ENCODE measurements at places on chromosomes 1 and 21.

GRCh38 chr21:16588433-16588860 lies 858.7 kb downstream of the USP25 start:
- DNase-seq: no peak

GRCh38 chr1:28087614-28088167 lies 719 bp downstream of the EYA3 start:
- peak; percentile 50 for DNase-seq

GRCh38 chr1:57752843-57753242 lies 329.0 kb upstream of the DAB1 start:
- DNase-seq: no peak

GRCh38 chr1:160040476-160040875 lies 8.7 kb upstream of the PIGM start:
- DNase-seq: no peak

GRCh38 chr1:93681989-93682412 lies 364 bp upstream of the BCAR3 start:
- DNase-seq: no peak

- peak; percentile 98 for DNase-seq
Measured at GRCh38 chr21:42414928-42415769, 11.4 kb downstream of the UBASH3A start.

- peak; percentile 6 for DNase-seq
Measured at GRCh38 chr1:90850181-90850897, 133.2 kb upstream of the BARHL2 start.

GRCh38 chr21:46081022-46081861 lies 16.7 kb upstream of the COL6A2 start:
- DNase-seq: no peak

DNA sequence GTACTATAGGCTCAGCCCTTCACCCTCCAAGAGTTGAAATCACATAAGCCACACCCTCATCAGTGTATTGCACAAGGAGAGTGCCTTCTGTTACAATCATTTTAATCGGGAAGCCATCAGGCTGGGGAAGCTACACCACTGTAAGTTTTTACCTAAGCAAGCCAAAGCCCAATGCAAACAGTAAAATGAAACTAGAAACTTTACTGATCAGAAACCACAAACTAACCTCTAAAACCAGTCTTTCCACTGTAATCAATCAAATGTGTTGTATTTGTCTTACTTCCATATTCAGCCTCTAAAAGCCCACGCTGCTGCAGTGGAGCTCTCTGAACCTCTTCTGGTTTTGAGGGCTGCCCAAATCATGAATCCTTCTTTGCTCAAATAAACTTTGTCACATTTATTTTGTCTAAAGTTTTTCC lies 26.2 kb downstream of the CAPN8 start:
- peak; percentile 23 for DNase-seq

GRCh38 chr1:154856049-154856448 lies 14.0 kb downstream of the KCNN3 start:
- DNase-seq: no peak

DNA sequence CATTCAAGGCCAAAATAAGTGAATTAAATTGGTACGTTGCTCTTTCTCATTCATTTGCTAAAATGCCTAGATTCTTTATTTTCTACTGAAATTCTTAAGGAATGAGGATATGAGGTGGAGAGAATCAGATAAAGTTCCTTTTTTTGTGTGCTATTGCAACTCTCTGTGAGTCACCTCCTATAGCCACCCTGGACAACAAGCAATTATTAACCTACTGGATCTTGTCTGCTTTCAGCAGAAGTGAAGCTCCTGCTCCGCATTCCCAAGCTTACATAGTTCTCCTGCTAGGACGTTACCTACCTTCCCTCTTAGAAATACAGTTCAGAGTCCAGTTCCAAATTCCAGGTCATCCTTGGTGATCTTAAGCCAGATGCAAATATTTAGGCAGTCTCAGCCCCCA lies 4.8 kb upstream of the KCNJ6 start:
- DNase-seq: no peak

- no peak for DNase-seq
Measured at GRCh38 chr1:36582066-36582755, 99.5 kb upstream of the CSF3R start.

GRCh38 chr1:33007190-33008050 lies 29.3 kb downstream of the AK2 start:
- DNase-seq: no peak

GRCh38 chr1:21157054-21157453 lies 19.6 kb downstream of the EIF4G3 start:
- DNase-seq: no peak

GRCh38 chr1:35001743-35002142 lies 16.6 kb upstream of the TMEM35B start:
- DNase-seq: no peak

DNA sequence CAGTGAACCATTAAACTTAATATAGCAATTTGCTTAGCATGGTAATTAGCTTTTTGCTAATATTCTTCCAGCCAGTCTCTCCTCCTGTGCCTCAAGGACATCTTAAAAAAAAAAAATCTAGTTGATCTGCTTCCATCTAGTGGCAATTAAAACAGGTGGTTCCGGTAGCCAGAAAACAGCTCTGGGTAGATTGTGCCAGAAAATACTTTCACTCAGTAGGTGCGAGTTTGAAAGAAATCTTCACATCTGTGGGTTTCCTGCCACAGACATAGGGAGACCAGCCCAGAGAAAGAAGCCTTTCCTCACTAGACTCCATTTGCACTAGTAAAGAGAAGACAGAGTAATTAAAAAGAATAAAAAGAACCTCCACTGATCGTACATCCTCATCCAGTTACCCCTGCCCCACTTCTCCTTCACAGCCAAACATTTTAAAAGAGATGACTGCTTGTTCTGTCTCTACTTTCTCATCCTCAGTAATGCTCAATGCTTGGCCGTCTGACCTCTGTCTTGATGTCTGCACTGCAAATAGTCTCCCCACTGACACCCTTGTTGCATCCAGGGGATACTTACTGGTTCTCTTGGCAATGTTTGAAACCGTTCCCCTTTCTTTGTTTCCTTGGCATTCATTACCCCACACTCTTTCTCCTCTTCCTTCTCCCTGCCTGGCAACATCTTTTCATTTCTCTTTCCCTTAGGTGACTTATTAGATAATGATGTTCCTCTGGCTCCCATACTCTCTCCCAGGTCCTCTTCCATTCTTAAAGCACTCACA lies 16.9 kb downstream of the SELL start:
- no peak for DNase-seq

- DNase-seq: no peak
Measured at GRCh38 chr1:168468042-168468809, 75.6 kb downstream of the XCL2 start.

GRCh38 chr1:72283307-72284083 lies 1.2 kb upstream of the NEGR1 start:
- DNase-seq: peak; percentile 23

DNA sequence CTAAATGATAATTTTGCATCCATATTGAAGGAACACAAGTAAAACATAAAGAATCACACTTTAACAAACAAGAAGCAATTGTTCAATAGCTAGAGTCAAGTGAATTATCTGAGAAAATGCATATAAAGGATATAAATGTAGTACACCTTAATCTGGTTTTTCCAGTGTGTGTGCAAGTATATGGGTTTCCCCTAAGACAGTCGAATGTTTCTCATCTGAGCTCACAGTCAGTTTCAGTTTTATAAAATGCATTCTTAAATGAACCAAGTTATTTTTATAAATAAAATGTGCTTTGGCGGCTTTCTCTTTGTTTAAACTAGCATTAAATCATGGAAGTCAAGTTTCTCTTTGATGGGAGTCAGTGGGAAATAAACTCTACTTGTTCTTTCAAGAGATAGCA lies 125.9 kb downstream of the PTPRC start:
- DNase-seq: no peak

GRCh38 chr1:236997361-236997760 lies 6.9 kb downstream of the MT1HL1 start:
- DNase-seq: no peak

- DNase-seq: no peak
Measured at GRCh38 chr1:116111524-116112021, 374 bp downstream of the MAB21L3 start.

- no peak for DNase-seq
Measured at GRCh38 chr1:27397110-27397509, 4.7 kb downstream of the GPR3 start.

- DNase-seq: no peak
Measured at GRCh38 chr1:66402194-66402593, 131.8 kb upstream of the SGIP1 start.

DNA sequence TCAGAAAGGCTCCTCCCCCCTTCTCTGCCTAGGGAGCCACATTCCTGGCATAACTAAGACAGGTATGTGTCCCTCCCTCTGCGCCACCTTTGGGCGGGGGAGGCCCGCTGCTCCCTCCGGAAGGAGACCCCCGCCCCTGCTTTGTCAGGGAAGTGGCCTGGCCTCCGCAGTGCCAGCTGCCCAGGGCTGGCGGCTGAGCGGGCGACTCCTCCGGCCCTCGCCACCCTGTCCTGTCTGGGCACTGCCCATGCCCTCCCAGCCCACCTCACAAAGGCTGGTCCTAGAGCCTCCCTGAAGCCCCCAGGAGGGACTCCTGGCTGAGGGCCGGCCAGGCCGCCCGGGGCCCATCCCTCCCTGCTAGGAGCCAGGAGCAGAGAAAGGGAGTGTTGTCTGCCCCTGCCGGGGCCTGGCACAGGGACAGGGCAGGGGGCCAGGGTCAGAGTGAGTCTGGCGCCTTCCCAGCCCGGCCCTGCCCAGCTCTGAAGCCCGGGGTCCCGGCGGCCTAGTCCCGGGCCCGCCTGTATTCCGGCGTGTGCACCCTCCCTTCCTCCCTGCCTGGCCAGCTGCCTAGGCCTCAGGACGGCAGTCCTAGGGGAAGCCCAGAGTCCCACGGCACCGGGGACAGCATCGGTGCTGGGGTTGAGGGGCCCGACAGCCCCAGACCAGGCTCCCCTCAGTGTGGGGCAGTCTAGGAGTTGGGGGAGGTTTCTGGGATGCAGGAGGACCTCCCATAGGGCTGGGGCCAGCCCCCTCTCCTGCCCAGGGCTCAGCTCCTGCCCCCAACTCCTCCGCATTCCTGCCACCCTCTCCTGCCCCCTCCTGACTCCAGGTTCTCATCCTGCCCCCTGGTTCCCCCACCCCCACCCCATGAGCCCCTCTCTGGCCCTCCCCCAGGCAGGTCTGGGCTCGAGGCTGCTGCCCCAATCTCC lies 5.1 kb downstream of the AGRN start:
- no peak for DNase-seq

DNA sequence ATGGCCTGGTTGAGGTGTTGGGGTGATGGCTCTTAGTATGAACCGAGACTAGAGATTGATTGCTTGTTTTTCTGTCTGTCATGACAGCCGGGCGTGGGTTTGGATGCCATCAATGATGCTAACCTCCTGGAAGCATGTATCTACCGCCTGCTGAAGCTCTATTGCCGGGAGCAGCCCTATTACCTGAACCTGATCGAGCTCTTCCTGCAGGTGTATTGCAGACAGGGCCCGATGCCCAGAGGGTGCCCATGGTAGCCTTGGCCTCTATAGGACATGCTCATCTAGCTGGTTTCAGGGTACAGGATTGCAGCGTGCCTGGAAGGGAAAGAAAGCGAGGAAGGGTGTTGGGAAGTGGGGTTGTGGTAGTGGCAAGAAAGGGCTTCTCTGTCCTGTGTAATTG lies 2.6 kb upstream of the RUSC1 start:
- DNase-seq: no peak

DNA sequence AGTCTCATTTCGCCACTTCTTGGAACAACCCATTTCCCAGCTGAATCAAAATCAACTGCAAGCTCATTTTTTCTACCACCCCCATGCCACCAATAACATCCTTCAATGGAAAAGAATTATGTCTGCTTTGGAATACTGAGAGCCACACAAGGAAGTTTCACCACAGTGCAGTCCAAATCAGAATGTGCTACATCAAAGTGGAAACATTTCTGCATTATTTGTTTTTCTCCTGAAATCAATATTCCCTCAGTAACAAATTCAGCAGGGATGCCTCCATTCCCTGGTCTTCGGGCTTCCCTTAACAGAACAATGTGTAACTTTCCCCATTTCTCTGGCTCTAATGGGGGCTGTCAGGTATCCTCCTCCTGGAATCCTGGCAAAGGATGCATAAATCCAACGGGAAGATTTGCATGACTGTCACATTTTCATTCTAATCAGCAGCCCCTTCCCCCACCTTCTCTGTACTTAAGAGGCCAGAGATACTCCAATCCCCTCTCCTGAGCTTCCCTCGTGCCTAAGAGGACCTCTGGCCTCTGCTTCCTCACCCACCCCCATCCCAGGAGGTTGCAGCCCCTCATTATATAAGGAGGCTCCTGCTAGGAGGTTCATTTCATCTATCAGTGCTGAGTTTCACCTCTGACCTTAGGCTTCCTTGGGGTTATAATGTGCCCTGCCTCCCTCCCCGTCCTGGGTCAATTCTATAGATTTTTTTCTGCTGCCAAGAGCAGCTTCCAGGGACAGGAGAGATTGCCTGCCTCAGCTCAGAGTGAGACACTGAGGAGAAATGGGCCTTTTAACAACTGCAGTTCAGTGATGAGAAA lies 201.1 kb downstream of the OMA1 start:
- DNase-seq: no peak

GRCh38 chr21:14716761-14717396 lies 170.8 kb upstream of the SAMSN1 start:
- DNase-seq: no peak

DNA sequence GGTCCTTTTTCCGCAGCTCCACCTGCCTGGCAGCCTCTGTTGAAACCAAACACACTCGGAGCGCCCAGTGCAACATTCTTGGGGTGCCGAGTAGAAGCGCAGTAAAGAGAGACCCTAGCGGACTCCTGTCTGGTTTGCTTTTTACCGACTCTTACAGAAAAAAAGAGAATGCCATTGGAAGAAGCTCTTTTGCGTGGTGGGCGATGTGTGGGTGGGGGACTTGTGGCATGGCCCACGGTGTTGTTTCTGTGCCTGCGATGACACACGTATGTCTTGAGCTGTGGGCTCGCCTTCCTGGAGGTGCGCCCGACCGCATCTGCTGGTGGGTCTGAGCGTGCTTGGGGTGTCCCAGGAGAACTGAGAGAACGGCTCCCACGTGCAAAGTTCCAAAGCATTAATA lies 7.3 kb upstream of the BARHL2 start:
- no peak for DNase-seq

GRCh38 chr1:222656391-222657155 lies 38.7 kb downstream of the MIA3 start:
- DNase-seq: no peak

DNA sequence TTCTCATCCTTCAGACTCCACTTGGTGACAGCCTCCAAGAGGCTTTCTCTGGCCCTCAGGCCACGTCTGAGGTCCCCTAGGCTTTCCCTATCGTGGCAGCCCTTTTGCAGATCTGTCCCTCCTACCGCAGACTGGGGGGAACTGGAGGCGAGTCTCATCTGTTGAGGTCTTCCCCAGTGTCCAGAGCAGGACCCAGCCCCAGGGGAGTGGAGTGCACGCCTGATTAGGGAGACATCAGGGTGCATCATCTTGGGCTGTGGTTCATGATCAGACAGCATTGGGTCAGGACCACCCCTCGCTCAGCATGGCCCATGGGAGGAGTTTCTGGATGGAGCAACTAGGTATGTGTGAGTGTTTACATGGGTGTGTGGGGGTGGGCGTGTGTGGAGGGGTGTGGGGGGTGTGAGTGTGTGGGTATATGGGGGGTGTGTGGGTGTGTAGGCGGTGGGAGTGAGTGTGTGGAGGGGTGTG lies 8.5 kb upstream of the MATN1 start:
- DNase-seq: peak; percentile 39

Measured in activated CD4-positive, alpha-beta T cell treated with anti-CD3 and anti-CD28 coated beads for 48 hours (primary cell).